SJSA1 (cell line): ENCODE measurements at places on chromosomes 3 and 15. TPM values are rescaled to one million over a fixed set of nuclear protein-coding genes. Genes with fewer than 3 reads are reported as not detected.

- no peak for DNase-seq
Measured at GRCh38 chr3:147934451-147935180, 525.5 kb downstream of the ZIC1 start.

GRCh38 chr3:195239121-195239520 is 31.8 kb downstream of the XXYLT1 start:
- DNase-seq: peak; percentile 15

GRCh38 chr3:75983609-75984290 is 198.4 kb upstream of the ZNF717 start:
- DNase-seq: no peak

Gene MYZAP
- total RNA-seq: 0.72 TPM in 1 of 2 replicates, not detected in the other

Gene PARP15
- total RNA-seq: not detected in 2 replicates

DNA sequence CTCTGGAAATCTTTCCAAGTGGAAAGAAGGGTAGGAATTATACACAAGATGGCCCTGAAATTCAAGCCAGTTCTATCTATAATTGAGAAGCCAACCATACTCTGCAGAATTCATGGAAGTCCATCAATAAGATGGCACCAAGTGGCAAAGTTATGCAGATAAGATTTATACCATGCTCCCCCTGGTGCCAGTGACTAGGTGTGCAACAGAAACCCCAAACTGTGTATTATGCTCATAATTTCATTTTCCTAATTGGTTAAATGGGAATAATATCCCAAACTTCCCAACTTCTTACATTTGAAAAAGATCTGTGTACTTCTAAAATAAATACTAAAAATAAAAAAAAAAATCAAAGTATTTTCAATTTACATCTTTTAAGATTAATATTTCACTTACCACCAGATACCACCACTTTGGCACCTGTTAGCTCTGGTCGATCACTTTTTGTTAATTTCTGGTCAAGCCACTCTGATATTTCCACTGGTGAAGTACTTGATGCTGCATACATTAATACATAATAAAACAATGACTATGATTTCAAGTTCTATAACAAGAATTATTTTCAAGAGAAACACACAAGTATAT is 25.9 kb downstream of the ETFA start:
- no peak for DNase-seq
